ENCODE measurements at places on chromosomes 11 and 22. TPM values are rescaled to one million over a fixed set of nuclear protein-coding genes. Genes with fewer than 3 reads are reported as not detected.

Gene B4GALNT4
- not detected for total RNA-seq

DNA sequence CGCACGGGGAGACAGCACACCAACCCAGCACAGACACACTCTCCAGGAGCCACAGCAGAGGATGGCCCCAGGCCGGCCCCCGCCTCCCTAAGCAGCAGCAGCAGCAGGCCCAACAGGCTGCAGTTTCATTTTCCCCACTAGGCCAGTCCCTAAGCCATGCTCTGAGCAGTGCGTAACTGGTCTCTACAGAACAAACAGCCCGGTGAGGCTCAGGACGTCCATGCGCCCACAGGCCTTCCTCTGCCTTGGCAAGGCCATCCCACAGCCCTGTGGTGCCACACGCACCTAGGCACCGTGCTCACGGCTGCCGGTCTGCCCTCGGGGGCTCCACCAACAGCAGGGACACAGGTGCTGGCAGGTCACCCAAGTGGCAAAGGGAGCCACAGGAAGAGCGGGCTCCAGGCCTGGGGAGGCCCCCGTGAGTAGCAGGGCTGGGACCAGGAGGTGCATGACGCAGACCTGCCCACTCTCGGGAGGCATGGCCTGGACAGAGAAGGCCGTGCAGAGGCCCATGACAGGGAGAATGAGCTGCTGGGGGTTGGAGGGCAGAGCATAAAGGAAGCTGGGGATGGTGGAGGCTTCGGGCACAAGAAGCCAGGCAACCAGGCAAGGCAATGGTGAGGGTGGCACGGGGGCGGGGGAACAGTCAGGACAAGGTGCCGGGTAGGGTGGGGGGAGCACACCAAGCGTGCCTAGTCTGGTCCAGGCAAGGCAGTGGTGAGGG, 1.4 kb upstream of the MOB2 start:
- no peak for DNase-seq

DNA sequence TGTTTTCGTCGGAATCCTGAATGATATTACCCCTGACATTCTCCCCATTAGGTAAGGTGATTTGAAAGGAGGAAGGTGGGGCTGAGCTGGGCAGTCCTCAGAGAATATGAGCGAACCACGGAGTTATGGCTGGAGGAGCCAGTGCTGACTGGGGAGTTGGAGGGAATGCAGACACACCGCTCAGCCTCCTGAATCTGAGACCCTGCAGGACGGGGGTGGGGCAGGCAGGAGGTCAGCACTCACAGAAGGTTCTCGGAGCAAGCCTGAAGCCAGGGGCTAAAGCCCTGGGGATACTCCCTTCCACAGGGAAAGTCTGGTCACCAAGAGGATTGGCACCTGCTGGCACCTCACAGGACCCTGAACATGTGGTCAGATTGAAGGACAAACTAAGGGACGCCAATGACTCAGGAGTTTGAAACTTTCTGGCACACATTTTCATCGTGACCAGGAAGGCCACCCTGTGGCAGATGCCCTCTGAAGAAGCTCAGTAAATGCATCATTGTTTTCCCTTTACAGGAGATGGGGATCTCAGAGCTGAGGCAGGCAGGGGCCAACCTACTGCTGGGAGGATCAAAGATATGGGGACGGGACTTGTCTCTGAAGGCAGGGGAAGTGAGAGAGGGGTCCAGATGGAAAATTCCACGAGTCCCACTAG, 26.9 kb upstream of the FCHSD2 start:
- DNase-seq, result no peak

- no peak for DNase-seq
Observed at GRCh38 chr11:83863272-83863671, 577.1 kb upstream of the CCDC90B start.
